Stimulated activated CD4-positive, alpha-beta T cell treated with anti-CD3 and anti-CD28 coated beads, Interleukin-1b, Interleukin-23, amount 100 ng/mL, for 1 hour (primary cell): ENCODE measurements at places on chromosomes 3 and 15.

- DNase-seq = no peak
Observed at GRCh38 chr3:109050591-109051167, 67.3 kb downstream of the MORC1 start.

- no peak for DNase-seq
Observed at GRCh38 chr3:114144909-114145688, 33.8 kb downstream of the DRD3 start.

DNA sequence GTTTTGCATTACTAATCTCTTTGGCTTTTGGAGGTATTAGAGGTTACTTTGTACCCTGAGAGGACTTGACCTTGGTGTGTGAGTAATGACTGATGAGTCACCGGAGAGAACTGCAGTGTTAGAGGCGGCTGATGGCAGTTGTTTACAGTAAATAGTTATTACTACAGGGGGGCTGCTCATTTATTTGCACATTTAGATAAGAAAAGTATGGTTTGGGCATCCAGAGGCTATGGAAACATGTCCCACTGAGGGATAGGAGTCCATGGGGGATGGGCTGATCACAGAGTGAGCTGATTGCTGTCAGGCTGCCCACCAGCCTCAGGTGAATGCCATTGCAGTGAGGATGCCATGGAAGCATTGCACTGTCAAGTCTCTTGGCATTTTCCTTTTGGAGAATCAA lies 17.3 kb upstream of the STAC start:
- no peak for DNase-seq

DNA sequence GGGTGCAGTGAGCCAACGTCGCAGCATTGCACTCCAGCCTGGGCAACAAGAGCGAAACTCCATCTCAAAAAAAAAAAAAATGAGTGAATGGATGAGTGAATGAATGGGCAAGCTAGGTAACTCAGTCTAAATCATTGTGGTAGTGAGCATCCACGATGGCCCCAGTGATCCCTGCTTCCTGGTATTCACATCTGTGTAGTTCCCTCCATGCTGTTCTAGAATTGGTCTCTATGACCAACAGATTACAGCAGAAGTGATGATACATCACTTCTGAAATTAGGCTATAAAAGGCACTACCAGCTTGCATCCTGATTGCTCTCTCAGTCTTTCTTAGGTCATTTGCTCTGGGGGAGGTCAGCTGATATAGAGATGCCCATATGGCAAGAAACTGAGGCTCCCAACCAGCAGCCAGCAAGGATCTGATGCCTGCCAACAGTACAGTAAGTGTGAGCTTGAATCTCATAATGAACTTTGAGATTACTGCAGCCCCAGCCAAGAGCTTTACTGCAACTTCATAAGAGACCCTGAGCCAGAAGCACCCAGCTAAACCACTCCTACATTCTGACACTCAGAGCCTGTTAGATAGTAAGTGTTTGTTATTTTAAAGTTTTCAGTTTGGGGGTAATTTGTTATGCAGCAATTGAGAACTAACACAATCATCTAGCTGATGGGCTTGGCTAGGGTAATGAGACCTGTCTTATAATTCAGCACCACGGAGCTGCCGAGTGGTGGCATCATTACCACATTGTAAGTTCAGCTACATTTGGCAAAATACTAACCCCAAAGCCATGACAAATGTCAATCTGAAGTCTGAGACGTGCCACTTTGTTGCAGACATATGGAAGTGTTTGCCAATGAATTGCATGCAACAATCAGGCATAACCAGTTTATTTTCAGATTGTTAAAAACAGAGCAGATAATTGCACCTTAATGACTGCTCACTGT lies 53.0 kb downstream of the KLHL6 start:
- no peak for DNase-seq

DNA sequence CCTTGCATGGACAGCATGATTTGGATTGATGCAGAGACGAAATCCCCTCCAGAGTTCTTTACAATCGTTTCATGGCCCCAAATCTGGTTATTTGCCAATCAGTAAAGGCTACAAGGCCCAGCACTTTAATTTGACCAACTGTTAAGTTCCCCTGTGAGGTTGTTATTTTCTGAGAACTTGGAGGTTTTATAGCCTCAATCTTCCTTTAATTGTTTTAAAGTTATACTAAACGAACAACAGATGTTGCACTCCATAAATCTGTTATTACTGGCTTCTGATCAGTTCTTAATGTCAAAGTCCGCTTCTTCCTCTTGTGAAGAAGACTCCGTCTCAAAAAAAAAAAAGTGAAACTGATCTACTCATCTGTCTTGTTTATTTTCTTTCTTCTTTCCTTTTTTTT lies 30.8 kb downstream of the LARP6 start:
- DNase-seq = no peak

- DNase-seq = no peak
Observed at GRCh38 chr3:40465111-40465407, 7.9 kb downstream of the RPL14 start.

DNA sequence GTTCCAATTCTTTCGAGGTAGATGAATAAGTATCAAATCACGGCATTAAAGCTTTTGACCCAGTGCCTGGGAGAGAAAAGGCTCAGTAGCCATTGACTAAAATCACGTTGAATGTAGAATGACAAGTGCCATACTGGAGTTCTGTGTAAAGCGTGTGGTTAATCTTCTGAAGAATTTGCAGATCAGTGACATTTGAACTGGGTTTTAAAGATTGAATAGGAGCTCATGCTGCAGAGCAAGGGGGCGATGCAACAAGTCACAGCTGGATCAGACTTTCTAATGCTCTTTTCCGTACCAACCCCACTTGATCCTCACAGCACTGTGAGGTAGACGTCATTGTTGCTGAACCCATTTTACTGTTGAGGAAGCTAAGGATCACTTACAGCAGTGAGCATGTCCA lies 49.5 kb upstream of the TPM1 start:
- DNase-seq = no peak

GRCh38 chr3:3097958-3098357 lies 12.2 kb downstream of the IL5RA start:
- DNase-seq = no peak

DNA sequence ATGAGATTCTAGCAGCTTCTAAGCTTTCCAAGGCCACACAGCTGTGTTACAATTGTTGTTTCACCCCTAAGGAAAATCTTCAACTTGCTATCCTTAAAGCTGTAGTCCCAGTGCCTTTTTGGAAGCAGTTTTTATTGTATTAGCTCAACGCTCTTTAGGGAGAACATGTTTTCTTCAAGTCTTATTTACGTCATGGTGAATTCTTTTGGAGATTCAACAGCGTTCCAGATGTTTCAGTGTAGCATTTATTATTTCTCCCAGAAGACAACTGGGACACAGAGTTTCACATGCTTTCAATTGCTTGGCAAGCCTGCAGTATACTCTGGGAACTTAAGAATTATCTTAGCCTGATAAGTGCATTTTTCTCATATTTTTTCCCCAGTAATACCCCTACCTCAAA lies 888.3 kb downstream of the PLOD2 start:
- DNase-seq = no peak

- no peak for DNase-seq
Observed at GRCh38 chr3:16407366-16407765, 106.1 kb downstream of the RFTN1 start.

GRCh38 chr3:113070681-113071113 lies 79.9 kb downstream of the GTPBP8 start:
- DNase-seq = no peak

GRCh38 chr3:190043741-190044140 lies 77.0 kb downstream of the P3H2 start:
- no peak for DNase-seq

GRCh38 chr3:141346418-141346817 lies 21.9 kb upstream of the ZBTB38 start:
- DNase-seq = no peak

- no peak for DNase-seq
Observed at GRCh38 chr3:170563712-170564423, 22.0 kb downstream of the SLC7A14 start.

DNA sequence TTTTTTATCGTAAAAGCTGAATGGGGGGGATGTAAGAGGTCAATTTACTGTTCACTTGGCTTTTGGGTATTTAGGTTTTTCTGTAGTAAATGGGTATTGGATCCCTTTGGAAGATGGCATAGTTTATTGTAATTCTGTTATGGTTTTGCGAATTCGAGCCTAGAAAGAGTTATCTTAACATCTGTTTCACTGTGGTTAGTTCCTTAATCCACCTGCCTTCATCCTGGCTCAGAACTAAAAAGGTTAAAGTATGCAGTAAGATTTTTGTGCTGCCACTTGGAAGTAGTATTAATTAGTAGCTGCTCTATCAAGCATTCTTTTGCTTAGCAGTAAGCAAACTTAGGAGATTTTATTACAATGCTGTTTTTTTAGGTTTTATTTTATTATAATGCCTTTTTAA lies 62.4 kb downstream of the ARIH1 start:
- no peak for DNase-seq
